ENCODE measurements at places on chromosomes 1 and 21.

GRCh38 chr21:15645830-15646229, 84.0 kb upstream of the USP25 start:
- no peak for DNase-seq

DNA sequence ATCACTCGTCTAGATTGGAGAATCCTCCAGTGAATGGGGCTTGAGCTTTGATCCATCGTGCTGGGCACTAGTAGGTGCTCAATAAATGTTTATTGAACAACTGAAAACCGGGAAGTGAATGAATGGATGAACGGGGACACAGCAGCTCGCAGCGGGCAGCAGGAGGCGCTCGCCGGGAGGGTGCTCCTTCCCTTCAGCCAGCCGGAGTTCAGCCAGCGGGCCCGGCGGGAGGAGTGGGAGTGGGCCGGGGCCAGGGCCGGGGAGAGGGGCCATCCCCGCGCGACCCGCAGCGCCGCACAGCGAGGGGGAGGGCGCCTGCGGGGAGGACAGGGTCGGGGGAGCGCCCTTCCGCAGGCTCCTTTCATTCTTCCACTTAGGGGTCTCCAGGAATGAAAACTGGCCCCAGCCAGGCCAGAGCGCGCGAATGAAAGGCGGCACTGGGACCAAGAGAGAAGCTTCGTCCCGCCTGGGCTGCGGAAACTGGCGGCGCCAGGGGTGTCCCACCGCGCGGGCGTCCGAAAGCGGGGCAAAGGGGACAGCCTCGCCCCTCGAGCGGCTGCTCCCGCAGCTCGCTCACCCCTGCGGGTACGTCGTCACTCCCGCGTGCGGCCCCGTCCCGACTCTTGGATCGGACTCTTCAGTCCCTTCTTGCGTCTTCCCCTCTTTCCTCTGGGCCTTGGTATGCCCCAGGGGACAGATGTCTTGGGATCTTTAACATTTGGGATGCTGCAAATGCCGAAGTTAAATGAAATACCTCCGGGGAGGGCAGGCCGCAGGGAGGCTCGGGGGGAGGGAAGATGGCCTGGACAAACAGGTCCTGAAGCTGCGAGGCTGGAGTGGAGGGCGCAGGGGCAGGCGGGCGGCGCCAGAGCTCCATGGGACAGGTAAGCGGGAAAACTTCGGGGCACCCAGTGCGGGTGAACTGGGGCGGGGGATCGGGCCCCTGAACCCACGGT, 3.6 kb upstream of the INAVA start:
- no peak for DNase-seq

DNA sequence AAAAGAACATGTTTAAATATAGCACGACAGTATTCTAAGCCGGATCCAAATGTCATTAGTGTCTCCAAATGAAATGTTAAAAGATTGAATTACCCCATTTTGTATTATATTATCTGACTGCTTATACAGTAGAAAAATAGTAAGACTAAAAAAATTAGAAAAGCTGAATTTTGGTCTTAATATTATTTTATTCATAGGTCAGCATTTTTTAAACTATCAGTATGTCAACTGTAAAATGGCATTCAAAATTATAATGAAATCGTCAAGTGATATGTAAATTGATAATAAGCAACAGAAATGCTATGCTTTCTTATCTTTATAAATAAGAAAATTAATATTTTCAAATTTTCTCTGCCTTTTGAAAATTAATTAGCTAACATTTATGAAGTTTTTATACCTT, 16.6 kb downstream of the SLC44A5 start:
- DNase-seq: no peak

- no peak for DNase-seq
Observed at GRCh38 chr1:1358433-1359271, at the start of gene MXRA8. Gene MXRA8, minus strand, starts transcription at chr1:1358555. Its CDS starts 51 bp downstream, at chr1:1358504.

- DNase-seq: no peak
Observed at GRCh38 chr1:231612393-231613089, 14.0 kb upstream of the DISC1 start.

GRCh38 chr1:204516180-204516879, at the start of gene MDM4:
Gene MDM4, plus strand, starts transcription at chr1:204516406. Its CDS starts 9,113 bp downstream, at chr1:204525519.
- peak; percentile 89 for DNase-seq

DNA sequence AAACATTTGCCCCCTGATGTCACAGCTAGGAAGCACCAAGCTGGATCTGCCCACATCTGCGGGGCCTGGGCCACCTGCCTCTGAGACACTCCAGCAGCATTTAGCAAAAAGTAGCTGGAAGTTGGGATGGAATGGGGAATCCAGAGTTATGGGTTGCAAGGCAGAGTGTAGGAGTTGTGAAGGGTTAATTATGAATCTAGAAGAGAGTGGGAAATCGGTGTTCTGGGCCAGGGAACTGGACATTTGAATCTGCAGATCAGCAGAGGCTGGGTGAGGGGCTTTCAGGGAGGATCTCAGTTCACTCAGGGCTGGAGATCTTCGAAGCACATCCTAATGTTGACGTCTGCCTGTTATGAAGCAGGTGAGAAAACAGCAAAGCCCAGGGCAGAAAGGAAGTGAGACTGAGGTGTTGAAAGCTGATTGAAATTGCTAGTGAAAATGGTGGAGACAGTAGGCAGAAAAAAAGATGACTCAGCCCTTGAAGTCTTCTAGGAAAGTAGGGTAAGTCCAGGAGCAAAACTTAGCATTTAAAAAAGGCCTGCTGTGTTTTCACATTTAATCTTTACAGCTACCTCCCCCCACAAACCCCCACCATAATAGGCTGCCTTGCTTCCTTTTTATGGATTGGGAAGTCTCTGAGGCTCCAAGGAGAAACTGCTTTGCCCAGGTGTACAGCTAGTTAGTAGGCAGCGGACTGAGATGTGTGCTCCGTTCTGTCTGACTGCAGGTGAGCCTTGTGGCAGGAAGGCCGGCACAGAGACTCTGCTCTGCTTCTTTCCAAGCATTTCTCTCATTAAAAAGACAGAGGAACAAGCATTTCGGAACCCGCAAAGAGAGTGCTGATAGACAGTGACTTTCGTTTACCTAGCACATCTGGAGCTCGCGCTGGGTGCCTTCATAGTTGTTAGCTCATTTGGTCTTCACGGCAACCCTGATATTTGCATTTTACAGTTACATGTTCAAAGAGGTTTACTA, 7.2 kb downstream of the VANGL1 start:
- DNase-seq: no peak

- no peak for DNase-seq
Observed at GRCh38 chr1:167926486-167926997, 9.9 kb upstream of the DCAF6 start.

DNA sequence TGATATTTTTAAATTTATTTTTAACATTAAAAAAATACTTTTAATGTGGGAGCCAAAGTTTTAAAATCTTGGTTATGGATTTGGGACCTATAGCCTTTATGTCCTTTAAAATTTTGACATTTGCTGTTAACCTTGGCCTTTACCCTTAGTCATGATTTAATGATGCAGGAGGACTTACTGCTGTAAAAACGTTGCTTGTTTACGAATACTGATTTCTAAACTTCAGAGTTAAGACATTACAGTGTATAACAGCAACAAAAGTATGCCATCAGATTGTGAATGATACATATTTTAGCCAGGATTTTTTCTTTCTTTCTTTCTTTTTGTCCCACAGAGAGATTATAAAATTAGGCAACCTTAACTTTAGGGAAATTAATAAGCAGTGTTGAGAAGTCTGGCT, 8.9 kb downstream of the RBM15 start:
- DNase-seq: no peak

DNA sequence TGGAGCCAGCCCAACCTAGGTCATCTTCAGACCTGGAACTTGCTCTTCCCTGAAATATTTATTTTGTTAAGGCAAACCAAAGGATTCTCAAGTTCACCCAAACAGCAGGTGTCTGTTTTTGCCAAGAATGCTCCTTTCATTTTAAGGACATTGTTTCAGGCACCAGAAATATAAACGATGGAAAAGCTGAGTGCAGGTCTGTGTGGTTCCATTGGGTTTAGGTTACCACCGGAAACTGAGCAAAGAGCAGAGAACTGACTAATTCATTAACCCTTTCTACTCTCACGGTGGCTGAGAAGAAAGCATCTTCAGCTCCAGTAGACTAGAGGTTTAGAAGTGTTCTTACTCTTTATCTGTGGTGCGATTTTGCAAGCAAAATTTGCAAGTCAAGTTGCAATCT, 38.0 kb upstream of the ZC3H11B start:
- DNase-seq: no peak

DNA sequence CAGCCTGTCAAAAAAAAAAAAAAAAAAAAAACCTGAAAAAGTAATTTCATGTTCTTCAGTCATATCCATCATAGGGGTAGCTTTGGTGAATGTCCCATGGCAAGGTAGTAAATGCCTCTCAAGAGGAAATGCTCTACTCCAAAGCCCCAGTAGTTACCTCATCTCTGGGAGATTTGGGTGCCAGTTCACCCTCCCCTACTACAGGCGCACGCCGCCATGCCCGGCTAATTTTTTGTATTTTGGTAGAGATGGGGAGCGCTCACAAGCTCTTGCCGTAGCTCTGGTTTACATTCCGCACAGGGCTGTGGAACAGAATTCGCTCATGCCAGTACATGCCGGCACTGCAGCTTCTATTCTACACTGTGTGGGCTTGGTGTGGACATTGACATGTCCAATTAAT, 13.7 kb downstream of the PIK3CD start:
- no peak for DNase-seq

GRCh38 chr1:228972576-228972975, 237.3 kb downstream of the RHOU start:
- DNase-seq: no peak

DNA sequence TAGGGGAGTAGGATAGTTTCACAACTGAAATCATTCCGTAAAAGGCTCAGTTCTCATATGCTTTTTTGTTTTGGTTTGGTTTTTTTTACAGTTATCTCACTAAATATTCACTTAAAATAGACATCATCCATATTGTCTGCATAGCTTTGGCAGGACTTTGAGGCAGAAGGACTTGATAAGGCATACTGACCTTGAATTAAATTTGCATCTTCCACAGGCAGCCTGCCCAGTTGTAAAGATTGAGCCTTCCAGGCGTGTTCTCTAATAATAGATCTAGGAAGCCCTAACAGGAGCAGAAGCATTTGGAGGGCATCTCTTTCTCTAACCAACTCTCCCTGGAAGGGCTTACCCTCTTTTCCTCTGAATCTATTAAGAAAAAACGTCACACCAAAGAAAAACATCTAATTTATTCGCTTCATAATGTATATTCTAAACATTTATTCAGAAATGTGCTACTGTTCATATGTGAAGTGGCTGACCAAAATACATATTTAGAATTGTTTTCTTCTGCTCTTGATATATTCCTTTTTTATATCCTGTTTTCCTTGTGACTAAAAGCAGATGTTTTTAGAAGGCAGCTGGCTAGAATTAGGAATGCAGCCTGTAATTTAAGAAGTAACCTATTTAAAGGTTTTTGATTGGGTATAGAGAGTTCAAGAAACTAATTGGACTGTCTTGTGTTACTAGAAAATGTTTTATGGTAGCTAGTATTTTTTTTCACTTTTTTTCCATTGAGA, 20.2 kb downstream of the DESI2 start:
- no peak for DNase-seq

GRCh38 chr1:110262296-110262695, 52.2 kb downstream of the KCNC4 start:
- DNase-seq: no peak

- no peak for DNase-seq
Observed at GRCh38 chr1:168470901-168471431, 72.8 kb downstream of the XCL2 start.

- no peak for DNase-seq
Observed at GRCh38 chr1:52751589-52752483, 25.6 kb downstream of the ZYG11B start.

GRCh38 chr1:1270813-1271212, 2.8 kb downstream of the UBE2J2 start:
- no peak for DNase-seq

DNA sequence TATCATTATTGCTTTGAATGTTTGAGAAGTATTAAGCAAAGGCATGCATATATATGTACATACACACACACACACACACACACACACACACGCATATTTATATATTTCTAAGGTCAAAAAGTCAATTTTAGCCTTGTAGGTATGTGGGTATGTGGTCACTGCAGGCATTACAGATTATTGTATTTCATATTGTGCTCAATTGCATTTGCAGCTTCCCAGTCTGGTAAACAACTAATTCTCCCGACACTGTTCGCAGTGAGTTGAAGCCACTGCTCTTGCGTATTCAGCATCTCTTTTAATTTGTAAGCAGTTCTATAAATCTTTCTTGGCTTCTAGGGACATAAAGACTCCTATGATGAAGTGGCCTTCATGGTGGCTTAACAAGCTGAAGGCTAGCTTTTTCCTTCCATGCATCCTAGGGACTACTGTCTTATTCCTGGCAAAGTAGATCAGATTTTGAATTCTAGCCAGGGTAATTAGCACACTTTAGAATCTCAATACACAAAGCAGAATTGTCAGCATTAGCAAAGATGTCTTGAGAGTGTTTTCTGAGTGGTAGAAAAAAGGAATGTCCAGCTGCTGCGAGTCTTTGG, 368.6 kb upstream of the NEGR1 start:
- no peak for DNase-seq

- no peak for DNase-seq
Observed at GRCh38 chr1:164699815-164700491, 141.0 kb downstream of the PBX1 start.

DNA sequence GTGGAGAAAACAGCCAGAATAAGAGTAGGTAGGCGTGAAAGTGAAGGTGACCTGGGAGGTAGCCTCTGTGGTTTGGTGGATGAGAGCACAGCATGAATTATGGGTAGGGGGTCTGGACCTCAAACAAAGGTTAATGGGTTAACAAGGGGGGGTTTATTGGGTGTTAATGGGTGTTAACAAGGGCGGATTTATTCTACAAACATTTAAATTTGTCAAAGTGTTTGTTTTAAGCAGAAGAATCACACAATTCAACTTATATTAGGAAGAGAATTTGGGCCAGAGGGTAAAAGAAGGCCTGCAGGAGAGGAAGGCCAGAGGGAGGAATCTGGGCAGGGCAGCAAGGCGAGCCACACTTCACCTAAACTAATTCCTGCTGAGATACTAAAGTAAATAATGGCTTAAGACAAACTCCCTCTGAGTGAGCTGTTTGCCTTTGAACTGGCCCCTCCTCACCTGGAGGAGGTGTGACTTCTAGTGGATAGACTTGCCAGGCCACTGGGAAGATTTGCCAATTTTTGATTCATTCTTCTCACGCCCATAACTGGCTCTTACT, 191.7 kb downstream of the GIPC2 start:
- DNase-seq: no peak

GRCh38 chr1:8889925-8890785, 11.7 kb upstream of the ENO1 start:
- no peak for DNase-seq

DNA sequence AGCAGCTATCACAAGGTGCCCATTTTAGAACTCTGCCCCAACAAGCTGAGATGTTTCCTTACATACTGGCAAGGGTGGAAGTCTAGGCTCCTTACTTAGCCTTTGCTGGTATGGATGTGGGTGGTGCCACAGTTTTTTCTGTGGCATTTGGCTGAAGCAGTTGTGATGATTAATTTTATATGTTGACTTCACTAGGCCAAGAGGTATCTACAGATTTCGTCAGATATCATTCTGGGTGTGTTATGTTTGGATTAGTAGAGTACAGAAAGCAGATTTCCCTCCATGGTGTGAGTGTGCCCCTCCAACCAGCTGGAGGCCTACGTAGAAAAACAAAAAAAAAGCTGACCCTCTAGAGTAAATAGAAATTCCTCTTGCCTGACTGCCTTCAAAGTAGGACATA, 317.0 kb downstream of the BARHL2 start:
- DNase-seq: no peak

- no peak for DNase-seq
Observed at GRCh38 chr1:27634985-27635367, at the start of gene FGR. Gene FGR, minus strand, starts transcription at chr1:27635185. Its CDS starts 11,269 bp downstream, at chr1:27623916.

GRCh38 chr1:228005511-228006033, 1.2 kb upstream of the WNT3A start:
- DNase-seq: peak; percentile 51
